Upper lobe of right lung (tissue), 1 donor: ENCODE measurements at places on chromosomes 2 and 18. TPM values are rescaled to one million over a fixed set of nuclear protein-coding genes. Genes with fewer than 3 reads are reported as not detected.

DNA sequence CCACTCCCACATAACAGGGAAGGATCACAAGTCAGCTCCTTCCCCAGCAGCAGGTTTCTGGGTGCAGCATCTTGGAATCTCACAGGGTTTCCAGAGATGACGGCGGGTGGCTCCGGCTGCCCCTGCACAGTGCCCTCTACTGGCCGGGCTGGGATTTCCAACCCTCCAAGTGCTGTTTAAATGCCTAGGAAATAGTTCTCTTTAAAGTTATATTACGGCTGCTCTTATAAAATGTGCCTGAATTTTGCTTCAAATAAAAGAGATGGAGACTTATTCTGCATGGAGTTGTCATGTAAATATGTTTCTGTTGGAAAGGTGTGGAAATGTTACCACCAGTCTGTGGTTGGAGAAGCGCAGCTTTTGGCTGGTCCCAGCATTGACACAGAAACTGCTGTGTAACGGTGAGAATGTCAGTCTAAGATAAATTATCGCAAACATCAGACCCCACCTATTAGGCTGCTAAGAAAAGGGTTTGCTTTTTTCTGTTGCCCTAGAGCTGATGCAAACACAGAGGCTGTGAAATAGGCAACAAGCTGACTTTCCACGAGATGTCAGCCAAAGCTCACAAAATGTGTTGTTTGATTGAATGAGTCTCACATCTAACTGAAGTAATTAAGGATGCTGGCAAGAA lies 3.3 kb upstream of the HJURP start:
- DNase-seq: peak; percentile 72

GRCh38 chr2:107775211-107775610 lies 51.5 kb upstream of the RGPD4 start:
- no peak for DNase-seq

GRCh38 chr2:149170911-149171310 lies 132.4 kb downstream of the LYPD6B start:
- no peak for DNase-seq

PRKAG3 gene
- total RNA-seq: not detected

DNA sequence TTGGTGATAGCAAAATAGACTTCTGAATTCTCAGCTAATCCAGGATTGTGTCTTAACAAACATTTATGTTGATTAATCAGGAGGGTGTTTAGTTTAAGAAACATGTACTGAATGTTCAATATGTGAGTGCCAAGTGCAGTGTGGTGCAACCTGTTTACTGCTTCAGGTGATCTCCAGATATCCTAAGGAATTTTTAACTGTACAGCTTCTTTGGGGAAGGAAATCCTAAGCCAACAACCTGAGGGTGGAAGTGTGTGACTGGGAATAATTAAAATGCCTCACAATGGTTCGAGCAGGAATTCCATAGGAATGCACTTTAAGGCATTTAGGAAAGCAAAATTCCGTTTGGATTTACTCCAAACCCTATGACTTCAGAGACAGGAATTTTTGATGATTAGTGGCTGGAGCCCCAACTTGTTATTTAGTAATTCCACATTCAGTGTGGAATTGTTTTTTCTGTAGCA lies 16.4 kb downstream of the CRIM1 start:
- DNase-seq: no peak

DNA sequence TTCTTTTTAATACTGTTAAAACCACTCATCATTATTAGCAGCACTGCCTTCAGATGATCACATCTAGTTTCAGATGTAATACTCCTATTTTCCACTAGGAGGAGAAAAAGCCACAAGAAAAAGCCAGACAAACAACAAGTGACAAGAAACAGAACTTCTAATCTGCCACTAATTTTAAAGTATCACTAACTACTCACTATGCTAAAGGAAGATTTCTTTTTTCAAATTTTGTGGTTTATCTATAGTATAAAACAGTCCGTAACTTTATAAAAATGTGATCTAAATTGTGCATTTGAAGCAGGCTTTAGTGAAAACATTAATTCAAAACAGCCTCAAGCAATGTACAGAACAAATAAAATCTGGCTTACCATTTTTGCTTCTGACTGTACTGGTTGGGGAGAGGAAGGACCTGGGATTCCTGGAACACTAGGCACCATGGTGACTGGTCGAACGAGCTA lies 56.8 kb downstream of the ATF2 start:
- no peak for DNase-seq

RND3 gene
- total RNA-seq: 32.6 TPM

GRCh38 chr2:94769733-94770132 lies 101.5 kb upstream of the TEKT4 start:
- DNase-seq: no peak

- no peak for DNase-seq
Observed at GRCh38 chr2:172986040-172986439, 89.6 kb upstream of the MAP3K20 start.

DNA sequence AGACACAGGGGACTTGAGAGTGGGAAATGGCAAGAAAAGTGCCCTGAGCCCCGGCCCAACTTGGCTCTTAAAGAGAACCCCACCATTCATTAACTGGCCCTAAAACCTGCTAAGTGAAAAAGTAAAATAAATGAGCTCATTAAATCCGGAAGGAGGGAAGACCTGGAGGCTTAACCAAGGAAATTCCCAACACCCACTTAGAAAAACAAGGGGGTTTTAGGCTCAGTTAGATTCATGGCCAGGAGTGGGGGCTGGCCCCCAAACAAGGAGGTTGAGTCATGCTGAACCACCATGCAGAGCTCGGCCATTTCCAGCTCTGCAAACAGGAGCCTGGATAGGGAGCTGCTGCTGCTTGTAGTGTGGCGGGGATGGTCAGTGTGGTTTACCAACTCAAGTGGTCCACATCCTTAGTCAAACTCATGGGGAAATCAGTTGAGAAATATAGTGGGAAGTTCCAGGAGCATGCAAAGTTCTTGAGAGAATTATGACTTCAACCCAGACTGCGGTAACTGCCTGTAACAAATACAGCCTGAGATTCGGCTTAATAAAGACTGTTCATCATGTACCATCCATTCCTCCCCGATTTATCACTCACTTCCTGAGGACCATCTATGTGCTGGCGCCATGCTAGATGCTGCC lies 39.7 kb upstream of the MRPL19 start:
- DNase-seq: no peak
